ENCODE measurements at places on chromosomes 3 and 15.

DNA sequence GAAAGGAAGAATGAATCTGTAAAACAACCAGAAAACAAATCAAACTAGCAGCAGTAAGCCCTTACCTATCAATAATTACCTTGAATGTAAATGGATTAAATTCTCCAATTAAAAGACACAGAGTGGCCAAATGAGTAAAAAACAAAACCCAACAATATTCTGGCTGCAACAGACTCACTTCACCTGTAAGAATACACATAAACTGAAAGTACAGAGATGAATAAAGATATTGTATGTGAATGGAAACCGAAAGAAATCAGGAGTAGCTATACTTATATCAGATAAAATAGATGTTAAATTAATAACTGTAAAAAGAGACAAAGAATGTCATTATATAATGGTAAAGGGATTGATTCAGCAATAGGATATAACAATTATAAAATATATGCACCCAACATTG, 514.5 kb upstream of the DPPA4 start:
- DNase-seq, result no peak

DNA sequence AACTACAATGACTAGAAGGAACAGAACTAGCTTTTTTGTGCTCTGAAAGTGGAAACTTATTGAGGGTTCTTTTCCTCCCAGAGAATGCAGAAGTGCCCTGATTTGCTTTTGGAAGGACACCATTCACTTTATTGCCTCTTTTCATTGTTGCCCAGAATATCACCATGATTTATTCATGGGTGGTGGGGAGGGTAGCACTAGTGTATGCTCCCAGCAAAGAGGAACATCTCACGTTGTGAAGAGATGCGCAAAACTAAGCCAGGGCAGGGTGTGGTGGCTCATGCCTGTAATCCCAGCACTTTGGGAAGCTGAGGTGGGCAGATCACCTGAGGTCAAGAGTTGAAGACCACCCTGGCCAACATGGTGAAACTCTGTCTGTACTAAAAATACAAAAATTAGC, 31.4 kb downstream of the FLNB start:
- DNase-seq, result no peak

GRCh38 chr3:168583977-168584376, 488.3 kb upstream of the GOLIM4 start:
- DNase-seq, result no peak

GRCh38 chr15:47725906-47726305, 8.6 kb downstream of the SEMA6D start:
- DNase-seq, result no peak

- no peak for DNase-seq
Observed at GRCh38 chr3:81864272-81864671, 102.8 kb upstream of the GBE1 start.

- no peak for DNase-seq
Observed at GRCh38 chr15:35813573-35813972, 267.6 kb upstream of the DPH6 start.

DNA sequence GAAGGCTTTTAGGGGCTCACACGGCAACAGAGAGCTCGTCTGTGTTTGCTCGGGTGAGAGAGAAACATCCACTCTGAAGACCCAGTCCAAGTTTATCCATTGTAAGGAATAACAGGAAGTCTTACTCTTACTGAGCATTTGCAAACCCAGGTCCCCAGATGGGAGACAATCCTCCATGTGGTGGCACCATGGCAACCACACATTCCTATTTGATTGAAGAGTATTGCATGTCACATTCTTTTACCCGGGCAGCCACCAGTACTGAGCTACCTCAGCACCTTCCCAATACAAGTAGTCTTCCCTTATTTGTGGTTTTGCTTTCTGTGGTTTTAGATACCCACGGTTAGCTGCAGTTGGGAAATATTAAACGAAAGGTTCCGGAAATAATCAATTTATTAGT, 302.9 kb upstream of the RASGRP1 start:
- DNase-seq, result no peak

DNA sequence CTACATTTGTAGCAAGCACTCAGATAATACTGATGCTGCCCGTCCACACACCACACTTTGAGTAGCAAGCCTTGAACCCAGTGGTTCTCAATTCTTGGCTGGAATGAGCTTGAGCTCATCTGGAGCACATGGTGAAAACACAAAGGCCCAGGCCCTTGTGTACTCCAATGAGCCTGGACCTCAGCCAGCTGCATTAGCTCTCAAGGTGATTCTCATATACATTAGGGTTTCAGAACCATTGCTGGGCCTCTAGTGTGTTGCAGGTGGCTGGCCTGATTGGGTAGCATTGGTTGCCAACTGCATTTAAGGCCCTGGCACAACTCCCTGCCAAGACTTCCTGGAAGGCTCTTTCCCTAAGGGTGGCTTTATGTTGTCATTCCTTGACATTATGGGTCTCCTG, 23.4 kb upstream of the ZFAND6 start:
- DNase-seq, result no peak

GRCh38 chr3:9129365-9129764, 120.1 kb downstream of the SRGAP3 start:
- DNase-seq, result no peak

- no peak for DNase-seq
Observed at GRCh38 chr3:33629219-33629618, 88.8 kb downstream of the CLASP2 start.

DNA sequence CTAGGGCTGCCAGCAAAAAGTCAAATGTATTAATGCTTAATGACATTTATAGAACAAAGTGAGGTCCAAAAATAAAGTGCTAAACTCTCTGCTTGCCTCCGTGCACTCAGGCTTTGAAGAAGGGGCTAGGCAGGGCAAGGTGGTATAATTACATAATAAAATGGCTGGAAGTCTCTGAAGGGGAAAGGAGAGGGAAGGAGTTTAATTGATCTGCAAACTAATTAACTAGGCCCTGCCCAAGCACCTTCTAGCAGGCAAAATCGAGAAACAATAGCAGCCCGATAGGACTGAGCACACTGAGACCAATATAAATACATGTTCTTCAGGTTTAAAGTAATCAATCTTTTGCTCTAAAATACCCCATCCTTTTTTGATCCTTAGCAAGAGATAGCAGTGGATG, 13.0 kb downstream of the DIS3L start:
- DNase-seq, result no peak

DNA sequence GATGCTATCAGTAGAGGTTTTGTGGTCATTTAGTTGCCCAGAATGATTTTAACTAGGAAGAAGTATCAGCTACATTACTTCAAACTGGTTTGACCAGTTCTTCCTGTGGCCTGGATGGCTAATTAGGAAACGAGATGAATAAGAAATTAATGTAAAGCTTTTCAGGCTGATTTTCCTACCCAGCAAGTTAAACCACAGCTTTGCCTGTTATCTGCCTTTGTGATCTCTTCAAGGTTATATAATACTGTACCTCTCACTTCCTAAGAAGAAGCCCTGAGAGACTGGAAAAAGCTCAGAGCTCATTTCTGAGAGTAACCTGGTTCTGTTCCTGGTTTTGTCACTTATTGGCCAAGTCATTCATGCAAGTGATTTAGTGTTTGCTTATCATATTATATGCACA, 782.2 kb upstream of the GOLIM4 start:
- DNase-seq, result no peak

DNA sequence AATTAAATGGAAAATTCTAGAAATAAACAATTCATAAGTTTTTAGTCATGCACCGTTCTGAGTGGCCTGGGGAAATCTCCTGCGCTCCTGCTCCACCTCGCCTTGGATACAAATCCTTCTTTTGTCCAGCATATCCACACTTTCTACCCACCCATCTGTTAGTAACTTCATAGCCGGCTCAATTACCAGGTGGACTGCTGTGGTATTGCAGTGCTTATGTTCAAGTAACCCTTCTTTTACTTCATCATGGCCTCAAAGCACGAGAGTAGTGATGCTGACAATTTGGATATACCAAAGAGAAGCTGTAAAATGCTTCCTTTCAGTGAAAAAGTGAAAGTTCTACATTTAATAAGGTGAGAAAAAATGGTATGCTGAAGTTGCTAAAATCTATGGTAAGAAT, 142.3 kb upstream of the CHL1 start:
- no peak for DNase-seq

DNA sequence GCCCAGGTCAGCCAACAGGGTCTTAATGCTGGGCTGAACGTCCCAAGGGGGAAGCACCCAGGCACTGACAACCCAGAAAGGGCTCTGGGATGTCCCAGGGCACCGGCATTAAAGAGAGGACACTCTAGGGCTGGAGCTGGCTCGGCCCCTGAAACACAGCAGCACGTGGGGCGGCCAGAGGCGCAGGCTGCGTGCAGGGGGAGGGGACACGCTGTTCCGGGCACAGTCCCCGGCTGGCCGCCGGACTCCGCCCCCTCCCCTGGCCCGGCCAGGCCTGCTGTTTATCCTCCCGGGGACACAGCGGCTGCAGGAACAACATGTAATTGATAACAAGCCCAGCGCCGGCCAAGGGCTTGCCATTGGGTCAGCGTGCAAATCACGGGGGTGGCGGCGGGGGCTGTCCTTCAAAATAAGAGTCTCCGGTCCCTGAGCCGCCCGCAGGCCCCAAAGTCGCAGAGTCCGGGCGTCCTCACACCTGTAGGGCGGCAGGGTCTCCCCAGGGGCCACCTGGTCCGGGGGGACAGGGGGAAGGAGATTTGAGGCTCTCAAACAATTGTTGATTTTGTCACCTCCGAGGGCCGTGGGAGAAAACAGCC, 1.3 kb downstream of the KLF15 start:
- no peak for DNase-seq

DNA sequence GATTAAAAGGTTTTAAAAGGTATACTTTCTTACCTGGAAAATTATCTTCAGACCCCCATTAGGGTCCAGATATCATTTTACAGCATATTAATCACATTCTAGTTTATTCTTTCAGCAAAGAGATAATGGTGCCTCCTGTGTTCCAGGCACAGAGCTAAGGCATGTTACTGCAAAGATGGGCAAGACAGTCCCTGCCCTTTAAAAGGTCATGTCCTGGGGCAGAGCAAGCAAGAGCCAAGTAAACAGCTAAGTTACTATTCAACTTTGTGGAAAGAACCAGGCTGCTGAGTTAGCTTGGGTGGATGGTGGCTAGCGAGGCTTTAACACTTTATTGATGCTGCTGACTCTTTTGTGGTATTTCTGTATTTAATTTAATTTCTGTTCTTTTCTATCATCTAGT, 75.0 kb downstream of the LRRC28 start:
- no peak for DNase-seq

- DNase-seq, result no peak
Observed at GRCh38 chr15:31341071-31341470, 14.4 kb downstream of the KLF13 start.

GRCh38 chr3:179196700-179197099, 48.5 kb downstream of the PIK3CA start:
- DNase-seq, result no peak

GRCh38 chr3:149736953-149737205, 15.4 kb downstream of the COMMD2 start:
- no peak for DNase-seq

GRCh38 chr3:4261406-4261805, 41.8 kb upstream of the SETMAR start:
- DNase-seq, result no peak

GRCh38 chr3:42024591-42025351, 62.9 kb upstream of the ULK4 start:
- DNase-seq, result no peak

GRCh38 chr3:160401291-160402095, 2.0 kb downstream of the SMC4 start:
- DNase-seq, result no peak
